GOT3 (cell line): ENCODE measurements at places on chromosomes 2 and 18.

DNA sequence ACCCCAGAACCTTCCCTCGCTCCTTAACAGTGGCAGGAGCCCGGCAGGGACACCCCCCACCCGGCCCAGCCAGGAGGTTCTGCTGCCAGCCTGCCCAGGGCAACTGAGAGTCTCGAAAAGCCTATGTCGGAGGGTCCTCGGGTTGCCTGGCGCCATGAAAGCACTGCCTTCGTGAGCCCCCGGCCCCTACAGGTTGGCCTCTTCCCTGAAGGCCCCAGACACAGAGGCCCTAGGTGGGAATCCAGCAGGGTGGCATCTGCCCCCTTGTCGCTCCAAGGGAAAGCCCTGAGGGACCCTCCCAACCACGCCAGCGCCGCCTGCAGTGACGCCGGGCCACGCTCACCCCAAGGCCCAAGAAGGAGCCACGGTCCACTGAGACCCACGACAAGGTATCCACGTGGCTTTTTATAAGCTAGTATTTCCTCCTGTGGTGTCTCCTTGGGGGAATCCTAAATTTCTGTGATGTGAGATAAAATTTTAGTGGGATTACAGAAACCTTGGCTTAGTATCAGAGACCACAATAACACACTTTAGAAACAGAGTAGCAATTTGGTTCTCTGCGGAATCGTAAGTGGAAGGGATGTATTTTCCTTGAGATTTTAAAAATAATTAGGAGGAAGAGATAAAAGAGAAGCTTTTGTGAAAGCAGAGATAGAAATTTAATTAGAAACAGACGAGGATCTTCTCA, 138.9 kb downstream of the HDAC4 start:
- no peak for DNase-seq

- no peak for DNase-seq
Measured at GRCh38 chr2:180621366-180621765, 359.0 kb upstream of the UBE2E3 start.

- DNase-seq, result no peak
Measured at GRCh38 chr2:175852879-175853615, 149.0 kb downstream of the LNPK start.

GRCh38 chr2:16760426-16760825, 94.8 kb upstream of the CYRIA start:
- DNase-seq, result no peak

DNA sequence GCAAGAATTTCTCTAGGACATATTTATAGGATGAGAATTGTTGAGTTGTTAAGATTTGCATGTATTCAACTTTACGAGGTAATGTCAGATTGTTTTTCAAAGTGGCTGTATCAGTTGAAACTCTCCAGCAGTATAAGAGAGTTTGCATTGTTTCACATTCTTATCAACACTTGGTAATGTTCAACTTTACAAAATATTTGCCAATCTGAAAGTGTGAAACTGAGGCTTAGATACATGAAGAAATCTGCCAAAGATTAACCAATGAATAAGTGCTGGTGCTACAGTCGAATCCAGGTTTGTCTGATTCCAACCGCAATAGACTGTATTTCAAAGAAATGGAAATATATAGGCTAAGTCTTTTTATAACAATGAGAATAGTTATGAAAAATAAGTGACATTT, 117.0 kb downstream of the EHBP1 start:
- no peak for DNase-seq

- no peak for DNase-seq
Measured at GRCh38 chr18:36488131-36488530, 190.6 kb downstream of the FHOD3 start.

DNA sequence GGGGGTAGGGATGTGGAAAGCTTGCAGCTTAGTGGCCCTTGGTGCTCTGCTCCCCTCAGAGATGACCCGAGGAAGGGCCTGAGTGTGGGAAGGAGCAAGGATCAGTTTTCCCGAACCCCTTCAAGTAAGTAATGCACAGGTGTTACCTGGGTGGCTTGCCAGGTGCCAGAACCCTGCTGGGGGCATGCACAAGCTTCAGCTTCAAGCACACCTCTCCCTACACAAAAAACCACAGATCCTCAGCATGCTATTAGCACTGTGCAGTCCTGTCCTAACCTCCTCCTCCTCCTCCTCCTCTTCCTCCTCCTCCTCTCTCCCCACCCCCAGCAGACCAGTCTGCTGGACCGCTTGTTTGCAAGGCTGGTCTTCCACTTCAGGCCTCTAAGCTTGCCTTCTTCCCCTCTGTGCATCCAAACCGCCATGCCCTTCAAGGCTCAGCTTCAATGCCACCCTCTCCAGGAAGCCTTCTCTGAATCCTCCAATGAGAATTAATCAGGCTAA, 114.8 kb downstream of the ACAA2 start:
- DNase-seq, result no peak

- no peak for DNase-seq
Measured at GRCh38 chr2:198518935-198519334, 714.5 kb downstream of the PLCL1 start.

- DNase-seq, result peak; percentile 14
Measured at GRCh38 chr2:100742277-100743254, 77.4 kb upstream of the NPAS2 start.

DNA sequence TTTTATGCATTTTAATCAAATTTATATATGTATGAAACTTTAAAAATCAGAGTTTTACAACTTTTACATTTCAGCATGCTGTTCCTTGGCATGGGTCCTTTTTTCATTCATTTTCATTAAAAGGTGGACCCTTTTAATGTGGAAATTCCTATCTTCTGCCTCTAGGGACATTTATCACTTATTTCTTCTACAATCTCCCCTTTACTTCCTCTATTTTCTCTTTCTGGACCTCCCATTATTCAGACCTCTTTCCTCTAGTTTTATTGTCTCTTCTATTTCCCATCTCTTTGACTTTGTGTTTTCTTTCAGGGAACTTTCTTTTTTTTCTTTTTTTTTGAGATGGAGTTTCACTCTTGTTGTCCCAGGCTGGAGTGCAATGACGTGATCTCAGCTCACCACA, 5.7 kb downstream of the PROC start:
- DNase-seq, result no peak

DNA sequence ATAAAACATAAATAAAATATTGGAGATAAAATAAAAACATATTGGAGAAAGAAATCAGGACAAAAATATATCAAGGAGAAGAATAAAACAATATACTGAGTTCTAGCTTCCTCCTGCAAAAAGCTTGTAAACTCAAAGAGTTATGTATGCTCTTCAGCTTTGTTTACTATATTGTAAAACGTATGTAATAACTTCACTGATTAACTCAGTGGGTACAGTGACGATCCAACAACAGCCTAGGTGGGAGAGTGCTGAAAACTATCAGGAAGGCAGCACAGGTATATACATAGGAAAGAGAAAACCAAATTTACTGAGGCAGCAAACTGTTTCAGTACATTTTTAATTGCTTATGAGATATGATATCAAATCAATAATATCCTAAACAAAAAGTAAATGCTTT, 8.3 kb downstream of the DSC2 start:
- DNase-seq, result no peak

DNA sequence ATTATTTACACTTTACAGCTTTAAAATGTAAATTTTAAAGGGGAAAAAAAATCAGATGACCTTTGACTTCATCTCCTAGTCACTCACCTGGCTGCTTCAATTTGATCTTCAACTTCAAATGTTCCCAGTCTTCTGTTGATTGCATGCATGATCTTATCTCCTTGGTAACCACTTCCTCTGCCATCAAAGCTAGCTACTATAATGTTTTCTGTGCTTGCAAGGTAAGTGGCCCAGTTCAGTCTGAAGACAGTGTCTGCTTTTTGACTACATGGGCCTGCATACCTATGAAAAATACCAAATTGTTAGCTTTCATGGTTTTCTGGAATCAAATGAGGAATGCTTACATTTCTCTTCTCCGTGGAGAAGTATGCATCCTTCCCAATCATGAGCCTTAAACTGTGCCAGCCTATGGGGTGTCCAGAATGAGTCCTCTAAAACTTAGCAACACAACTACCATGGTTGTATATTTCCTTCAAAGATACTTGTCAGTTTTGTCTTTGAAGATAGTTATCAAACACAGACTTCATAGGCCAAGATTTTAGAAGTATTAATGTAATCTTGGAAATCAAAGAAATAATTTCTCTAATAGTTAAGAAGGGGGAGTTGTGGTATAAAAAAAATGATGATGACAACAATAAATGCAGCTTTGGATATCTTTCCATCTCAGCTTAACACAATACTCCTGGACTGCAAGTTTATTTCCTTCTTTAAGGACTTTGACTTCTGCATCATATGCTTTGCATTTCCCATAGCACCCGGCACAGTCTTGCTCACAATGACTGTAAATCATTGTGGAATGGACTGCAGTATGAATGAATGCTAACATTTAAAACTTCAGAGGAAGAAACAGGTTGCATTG, 62.1 kb downstream of the DPP4 start:
- no peak for DNase-seq

GRCh38 chr2:72892506-72893173, 5.4 kb downstream of the SPR start:
- no peak for DNase-seq

- no peak for DNase-seq
Measured at GRCh38 chr2:178700136-178700535, 107.1 kb downstream of the TTN start.

GRCh38 chr18:22691946-22692710, 241.0 kb upstream of the RBBP8 start:
- DNase-seq, result no peak

DNA sequence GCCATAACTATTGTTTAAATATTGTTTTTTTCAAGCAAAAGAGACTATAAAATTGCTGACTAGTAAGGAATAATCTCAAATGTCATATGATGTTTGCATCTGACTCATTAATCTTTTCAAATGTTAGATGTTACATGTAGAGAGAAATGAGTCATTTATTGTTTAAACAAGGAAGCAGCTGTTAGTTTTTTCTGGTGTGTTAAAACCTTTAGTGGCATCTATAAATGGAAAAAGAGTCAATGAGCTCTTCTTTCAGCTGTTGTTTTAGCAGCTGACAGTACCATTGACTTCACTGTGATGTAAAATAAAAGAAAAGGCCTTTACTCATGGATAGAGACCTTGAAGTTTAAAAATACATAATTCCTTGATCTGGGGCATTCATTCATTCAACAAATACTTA, 1.8 kb upstream of the KLHL41 start:
- no peak for DNase-seq

DNA sequence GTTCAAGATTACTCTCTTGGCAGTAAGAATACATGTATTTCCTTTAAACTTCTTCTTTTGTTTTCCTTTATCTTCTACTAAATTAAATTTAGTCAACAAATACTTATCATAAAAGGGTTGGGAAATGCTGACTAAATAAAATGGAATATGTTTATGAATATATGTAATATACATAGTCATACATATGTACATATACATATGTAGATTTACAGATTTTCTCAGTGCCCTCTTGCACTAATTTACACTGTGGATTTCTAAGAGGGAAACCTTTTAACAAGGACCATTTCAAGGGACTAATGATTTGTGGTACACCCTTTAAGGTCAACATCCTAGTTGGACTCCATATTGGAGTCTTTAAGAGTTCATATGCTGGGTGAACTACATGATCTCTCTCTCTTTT, 37.2 kb downstream of the FAM98A start:
- DNase-seq, result no peak

- DNase-seq, result no peak
Measured at GRCh38 chr2:189940913-189941312, 121.6 kb downstream of the MSTN start.

- DNase-seq, result no peak
Measured at GRCh38 chr2:146801886-146802285, 1042.9 kb upstream of the ACVR2A start.

GRCh38 chr2:96806468-96807126, 9.5 kb upstream of the CNNM3 start:
- DNase-seq, result no peak

DNA sequence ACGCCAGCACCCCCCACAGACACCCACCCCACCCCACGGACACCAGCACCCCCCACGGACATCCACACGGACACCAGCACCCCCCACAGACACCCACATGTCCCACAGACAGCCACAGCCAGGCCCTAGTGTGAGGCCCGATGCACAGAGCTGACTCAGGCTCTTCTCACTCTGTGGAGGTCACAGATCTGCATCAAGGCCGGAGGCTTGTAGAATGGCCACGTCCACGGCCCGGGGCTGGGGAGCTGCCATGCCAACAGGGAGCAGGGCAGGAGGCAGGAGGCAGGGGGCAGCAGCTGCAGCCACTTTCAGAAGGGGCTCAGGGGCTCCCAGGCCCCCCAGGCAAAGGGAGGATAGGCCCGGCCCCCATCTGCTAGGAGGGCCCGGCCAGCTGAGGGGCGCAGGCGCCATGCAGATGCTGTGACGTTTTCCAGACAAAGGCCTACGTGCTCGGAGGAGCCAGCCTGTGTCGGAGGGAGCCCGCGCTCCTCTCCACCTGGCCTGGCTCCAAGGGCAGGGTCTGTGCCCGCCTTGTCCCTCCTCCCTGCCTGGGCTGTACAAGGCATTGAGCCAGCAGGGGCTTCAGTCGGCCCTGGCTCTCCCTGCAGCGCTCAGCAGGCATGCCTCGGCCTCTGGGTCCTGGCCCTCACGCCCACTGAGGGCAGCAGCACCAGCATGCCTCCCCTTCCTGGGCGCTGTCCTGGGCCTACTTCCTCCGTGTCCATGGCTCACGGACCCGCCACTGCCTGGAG, 249.0 kb downstream of the TWIST2 start:
- no peak for DNase-seq

DNA sequence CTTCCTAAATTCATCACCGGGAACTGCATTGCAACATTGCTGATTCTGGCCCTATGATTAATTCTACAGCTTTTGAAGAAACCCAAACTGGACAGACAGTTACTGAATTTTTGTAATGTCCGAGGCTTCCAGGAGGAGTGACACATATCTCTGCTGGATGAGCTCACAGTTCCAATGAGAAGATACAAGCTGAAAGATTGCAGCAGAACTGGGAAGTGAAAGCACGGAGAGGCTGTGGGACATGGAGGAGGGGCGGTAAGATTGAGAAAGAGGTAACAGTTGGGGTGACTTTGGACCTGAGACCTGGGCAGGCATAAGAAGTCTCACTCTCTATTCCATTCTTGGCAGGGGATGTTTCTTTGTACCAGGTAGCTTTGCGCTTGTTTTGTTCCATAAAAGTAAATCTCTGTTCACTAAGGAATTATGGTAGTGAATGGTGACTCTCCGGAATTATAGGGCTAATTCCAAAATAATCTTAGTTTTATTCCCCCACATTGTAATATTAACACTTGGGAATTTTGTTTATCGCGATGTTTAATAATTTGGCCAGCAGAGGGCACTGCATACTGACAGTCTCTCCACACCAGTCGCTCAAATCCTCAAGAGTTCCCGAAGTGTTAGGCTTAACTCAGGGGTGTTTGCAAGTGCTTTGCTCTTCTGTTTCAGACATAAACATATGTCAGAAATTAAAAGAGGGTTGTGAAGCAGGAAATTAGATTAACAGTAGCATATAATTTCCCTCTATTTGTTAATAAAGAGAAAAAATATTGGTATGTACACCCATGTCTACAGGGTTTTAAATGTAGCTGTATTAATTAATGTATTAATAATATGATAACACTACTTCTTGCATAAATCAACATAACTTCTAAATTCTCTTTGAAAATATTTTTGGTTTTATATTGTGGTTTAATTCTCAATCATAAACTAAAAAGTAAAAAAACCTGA, 201.4 kb downstream of the SOCS6 start:
- DNase-seq, result no peak

- DNase-seq, result no peak
Measured at GRCh38 chr2:23850564-23851256, 76.2 kb downstream of the ATAD2B start.
